ENCODE measurements at places on chromosomes 2 and 18. TPM values are rescaled to one million over a fixed set of nuclear protein-coding genes. Genes with fewer than 3 reads are reported as not detected.

The TPRKB gene
- 49.8 TPM for total RNA-seq

The ELMOD3 gene
- total RNA-seq, result 9.5 TPM

The CYP27A1 gene
- total RNA-seq, result 28.6 TPM

The ZFAND2B gene
- total RNA-seq, result 29.7 TPM

The KIF5C gene
- 4.7 TPM for total RNA-seq

The GALNT5 gene
- 2.0 TPM for total RNA-seq

The CABYR gene
- 11.4 TPM for total RNA-seq

The ALKAL2 gene
- 0.36 TPM for total RNA-seq

The CCT7 gene
- 393 TPM for total RNA-seq

The HES6 gene
- 25.5 TPM for total RNA-seq

The REG3G gene
- not detected for total RNA-seq

The MC2R gene
- not detected for total RNA-seq

The CPLX4 gene
- total RNA-seq, result not detected

The CRYBA2 gene
- total RNA-seq, result not detected

The NEUROD1 gene
- total RNA-seq, result not detected

The CD8A gene
- not detected for total RNA-seq

The CDK5R2 gene
- not detected for total RNA-seq

The UGT1A5 gene
- not detected for total RNA-seq

The SCN9A gene
- total RNA-seq, result 2.1 TPM

The POTEC gene
- total RNA-seq, result not detected

The C2orf72 gene
- 0.29 TPM for total RNA-seq

The SERTAD2 gene
- total RNA-seq, result 16.9 TPM

The G6PC2 gene
- total RNA-seq, result not detected

The SLC30A3 gene
- total RNA-seq, result 0.29 TPM

The KIAA2012 gene
- total RNA-seq, result not detected

The LIMS4 gene
- total RNA-seq, result 2.0 TPM

The SCG2 gene
- total RNA-seq, result 0.06 TPM

The ATAD2B gene
- total RNA-seq, result 4.5 TPM

The FHOD3 gene
- 28.4 TPM for total RNA-seq

The BMP10 gene
- total RNA-seq, result not detected

The C2orf81 gene
- total RNA-seq, result 2.7 TPM

Measured in epithelial cell of proximal tubule (primary cell).